ENCODE measurements at places on chromosomes 2 and 18.

- no peak for DNase-seq
Observed at GRCh38 chr2:42190191-42190590, 21.0 kb downstream of the EML4 start.

GRCh38 chr2:172415865-172416183, 11.6 kb upstream of the ITGA6 start:
- peak; percentile 79 for DNase-seq

DNA sequence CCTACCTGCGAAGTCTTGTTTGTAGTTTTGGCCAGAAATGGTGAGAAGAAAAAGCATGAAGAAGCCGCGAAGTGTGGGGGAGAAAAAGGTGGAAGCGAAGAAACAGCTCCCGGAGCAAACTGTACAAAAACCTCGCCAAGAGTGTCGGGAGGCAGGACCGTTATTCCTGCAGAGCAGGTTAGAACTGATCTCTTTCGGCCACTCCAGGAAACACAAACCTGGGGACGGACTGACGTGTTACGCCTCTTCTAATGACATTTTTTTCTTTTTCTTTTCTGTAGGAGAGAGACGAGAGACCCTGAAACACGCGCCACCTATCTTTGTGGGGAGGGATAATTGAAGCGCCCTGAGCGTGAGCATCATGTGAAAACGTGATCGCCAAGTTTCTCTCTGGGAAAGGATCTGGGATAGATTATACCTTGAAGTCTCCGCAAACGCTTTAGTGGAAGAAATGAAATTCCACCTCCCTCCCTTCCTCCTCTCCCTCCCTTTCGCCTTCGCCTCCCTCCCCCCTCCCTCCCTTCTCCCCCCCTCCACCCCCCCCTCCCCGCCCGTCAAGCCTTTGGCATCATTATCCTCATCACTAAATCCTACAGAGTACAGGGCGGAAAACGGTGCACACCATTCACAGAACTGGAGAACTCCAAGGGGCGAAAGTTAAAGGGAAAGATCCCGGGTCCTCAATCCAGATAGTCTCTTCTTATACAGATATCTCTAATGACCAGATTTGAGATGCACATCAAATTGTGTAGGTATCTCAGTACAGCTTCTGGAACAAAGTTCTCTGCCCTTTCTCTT, at the start of gene ZEB2:
ZEB2 (minus strand) TSS at position 186 of the 798 bp plus-strand sequence. CDS start 2,769 bp downstream, outside the sequence.
- peak; percentile 24 for DNase-seq

DNA sequence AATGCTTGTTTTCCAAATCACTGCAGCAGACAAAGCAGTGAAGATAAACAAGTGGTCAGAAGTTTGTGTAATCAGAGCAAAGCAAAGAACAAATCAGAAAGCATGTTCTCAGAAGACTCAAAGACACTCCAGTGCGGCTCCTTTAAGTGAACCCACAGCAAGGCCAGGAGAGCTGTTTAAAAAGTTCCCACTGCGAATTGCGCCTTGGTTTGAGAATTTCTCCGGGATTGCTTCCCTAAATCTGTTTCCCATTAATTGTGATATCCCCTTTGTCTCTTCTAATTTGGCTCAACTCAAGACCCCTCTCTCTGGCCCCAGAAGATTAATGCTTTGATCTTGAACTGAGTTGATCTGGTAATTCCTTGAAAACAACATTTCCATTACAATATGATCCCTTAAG, 122.4 kb upstream of the BCL2L11 start:
- DNase-seq: no peak

GRCh38 chr18:54191352-54191751, 33.1 kb downstream of the MBD2 start:
- DNase-seq: no peak

GRCh38 chr18:56148373-56148772, 490.0 kb downstream of the TXNL1 start:
- DNase-seq: no peak

- no peak for DNase-seq
Observed at GRCh38 chr2:216318521-216318874, 53.8 kb downstream of the MARCHF4 start.
